ENCODE measurements at places on chromosomes 4 and X. TPM values are rescaled to one million over a fixed set of nuclear protein-coding genes. Genes with fewer than 3 reads are reported as not detected.

The ZAR1 gene
- not detected for total RNA-seq

The TEC gene
- 1.3 TPM for total RNA-seq

The MXRA5 gene
- total RNA-seq, result not detected

The FGD1 gene
- 0.77 TPM for total RNA-seq

The GRIA2 gene
- not detected for total RNA-seq

The CT83 gene
- total RNA-seq, result not detected

The ODAPH gene
- not detected for total RNA-seq

The EREG gene
- total RNA-seq, result under 0.01 TPM

The RIBC1 gene
- total RNA-seq, result 0.13 TPM

The NAA11 gene
- total RNA-seq, result not detected

The CEP135 gene
- total RNA-seq, result 6.2 TPM

The SPACA5B gene
- not detected for total RNA-seq

The EPHA5 gene
- total RNA-seq, result not detected

The RNF175 gene
- total RNA-seq, result not detected

The FAM133A gene
- total RNA-seq, result not detected

The SAGE1 gene
- not detected for total RNA-seq

The ETDB gene
- total RNA-seq, result not detected

The KLHL2 gene
- total RNA-seq, result 26.3 TPM

The KLF3 gene
- 24.8 TPM for total RNA-seq

The RHOXF2 gene
- total RNA-seq, result not detected

The RBM46 gene
- total RNA-seq, result not detected

The MAGEA8 gene
- total RNA-seq, result not detected

The RNF128 gene
- not detected for total RNA-seq

The TLR1 gene
- 5.3 TPM for total RNA-seq

The CENPI gene
- 18.0 TPM for total RNA-seq

The RASSF6 gene
- total RNA-seq, result not detected

The NLGN3 gene
- 0.13 TPM for total RNA-seq

The NPNT gene
- under 0.01 TPM for total RNA-seq

The DUX4 gene
- total RNA-seq, result not detected

The PDE5A gene
- total RNA-seq, result 3.4 TPM

The MID1 gene
- 25.9 TPM for total RNA-seq

The HTR2C gene
- total RNA-seq, result not detected

The SPANXN5 gene
- total RNA-seq, result not detected

The SOWAHD gene
- total RNA-seq, result not detected

The BEX5 gene
- total RNA-seq, result 0.90 TPM

The POU4F2 gene
- total RNA-seq, result not detected

The INTS6L gene
- 0.63 TPM for total RNA-seq

The VCX gene
- not detected for total RNA-seq

All from dermis microvascular lymphatic vessel endothelial cell (primary cell).